ENCODE measurements at places on chromosomes 16 and 17.

DNA sequence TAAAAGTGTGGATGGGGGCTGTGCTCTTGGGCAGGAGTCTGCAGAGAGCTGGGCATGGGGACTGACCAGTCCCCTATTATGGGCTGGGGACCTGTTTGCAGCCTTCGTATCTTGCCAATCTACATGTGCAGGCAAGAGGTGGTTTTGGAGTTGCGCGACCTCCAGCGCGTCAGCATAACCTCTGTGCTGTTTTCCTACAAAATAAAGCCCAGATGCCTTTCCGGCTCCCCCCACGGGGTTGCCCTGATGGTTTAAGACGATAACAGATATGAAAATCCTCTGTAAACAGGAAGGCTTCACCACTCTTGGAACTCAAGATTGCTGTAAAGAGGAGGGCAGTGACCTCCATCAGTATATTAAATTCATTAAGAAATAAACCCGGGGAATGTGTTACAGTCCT, 16.5 kb upstream of the SPPL2C start:
- no peak overlapping the region for H3K4me3 ChIP-seq
- H3K27ac ChIP-seq = no peak overlapping the region
- no peaks in the 10 kb centered on the region for H3K36me3 ChIP-seq
- no peaks in the 10 kb centered on the region for H3K4me1 ChIP-seq
- H3K27me3 ChIP-seq = peaks cover 5% of the 10 kb centered on the region

DNA sequence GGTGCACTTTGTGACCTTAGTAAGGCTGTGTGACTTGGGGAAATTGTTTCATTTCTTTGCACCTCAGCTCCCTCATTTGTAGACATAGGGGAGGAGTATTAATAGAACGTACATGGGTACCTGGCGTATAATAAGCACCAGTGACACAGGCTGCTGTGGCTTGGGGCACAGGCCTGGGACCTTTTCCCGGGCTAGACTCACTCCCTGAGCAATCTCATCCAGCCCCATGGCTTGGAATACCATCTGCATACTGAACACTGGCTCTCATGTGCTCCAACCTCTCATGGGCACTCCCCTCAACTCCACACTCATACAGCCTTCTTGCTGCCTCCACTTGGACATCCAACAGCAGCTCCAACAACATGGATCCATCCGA, 41.0 kb upstream of the MRPS23 start:
- DNase-seq = no peak
- H3K27ac ChIP-seq = peak overlapping the region; percentile 93
- peaks cover 59% of the 10 kb centered on the region for H3K4me1 ChIP-seq
- H3K27me3 ChIP-seq = no peaks in the 10 kb centered on the region
- H3K36me3 ChIP-seq = no peaks in the 10 kb centered on the region

GRCh38 chr16:2284797-2285576, 17.1 kb upstream of the RNPS1 start:
- no peak overlapping the region for H3K27ac ChIP-seq
- no peaks in the 10 kb centered on the region for H3K4me1 ChIP-seq
- no peak for DNase-seq
- H3K4me3 ChIP-seq = no peak overlapping the region
- no peaks in the 10 kb centered on the region for H3K36me3 ChIP-seq
- no peaks in the 10 kb centered on the region for H3K27me3 ChIP-seq

DNA sequence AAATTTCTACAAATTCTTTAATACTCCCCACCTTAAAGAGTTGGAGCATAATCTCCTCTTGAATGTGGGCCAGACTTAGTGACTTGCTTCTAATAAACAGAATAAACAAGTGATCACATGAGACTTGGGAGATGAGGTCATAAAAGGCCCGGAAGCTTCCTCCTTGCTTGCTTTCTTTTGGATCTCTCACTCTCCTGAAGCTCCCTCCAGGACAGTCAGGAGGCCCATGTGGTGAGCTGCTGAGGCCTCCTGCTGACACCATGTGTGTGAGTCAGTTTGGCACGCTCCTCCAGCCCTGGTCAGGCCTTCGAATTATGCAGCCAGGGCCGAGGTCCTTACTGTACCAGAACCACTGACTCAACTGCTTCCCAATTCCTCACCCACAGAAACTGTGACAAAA, 53.2 kb downstream of the NDEL1 start:
- H3K4me3 ChIP-seq = no peak overlapping the region
- H3K4me1 ChIP-seq = no peaks in the 10 kb centered on the region
- H3K27me3 ChIP-seq = no peaks in the 10 kb centered on the region
- H3K27ac ChIP-seq = no peak overlapping the region
- no peaks in the 10 kb centered on the region for H3K36me3 ChIP-seq
- DNase-seq = no peak

GRCh38 chr16:11546608-11547061, 40.1 kb downstream of the LITAF start:
- H3K27ac ChIP-seq = peak overlapping the region; percentile 63
- H3K27me3 ChIP-seq = no peaks in the 10 kb centered on the region
- H3K4me1 ChIP-seq = no peaks in the 10 kb centered on the region
- no peak for DNase-seq
- H3K36me3 ChIP-seq = peaks cover 24% of the 10 kb centered on the region

Measured in transverse colon (tissue), 4 donors.